ENCODE measurements at places on chromosomes 6 and 20. TPM values are rescaled to one million over a fixed set of nuclear protein-coding genes. Genes with fewer than 3 reads are reported as not detected.

Gene FAM217A
- 0.05 TPM for polyA plus RNA-seq

Gene OPRM1
- 0.02 TPM for polyA plus RNA-seq

GRCh38 chr6:166904101-166904746 lies 52.1 kb downstream of the RNASET2 start:
- no peak overlapping the region for H3K27ac ChIP-seq
- peaks cover 16% of the 10 kb centered on the region for H3K27me3 ChIP-seq
- no peak overlapping the region for H3K4me3 ChIP-seq
- H3K4me1 ChIP-seq = no peaks in the 10 kb centered on the region

GRCh38 chr20:61662226-61662967 lies 403.3 kb downstream of the TAF4 start:
- H3K4me3 ChIP-seq = no peak overlapping the region
- H3K27ac ChIP-seq = no peak overlapping the region
- H3K4me1 ChIP-seq = no peaks in the 10 kb centered on the region
- no peak for DNase-seq
- no peaks in the 10 kb centered on the region for H3K36me3 ChIP-seq
